ENCODE measurements at places on chromosomes 16 and 17.
A peak's percentile ranks its signal among the peaks of the same experiment; 100 is the strongest.

DNA sequence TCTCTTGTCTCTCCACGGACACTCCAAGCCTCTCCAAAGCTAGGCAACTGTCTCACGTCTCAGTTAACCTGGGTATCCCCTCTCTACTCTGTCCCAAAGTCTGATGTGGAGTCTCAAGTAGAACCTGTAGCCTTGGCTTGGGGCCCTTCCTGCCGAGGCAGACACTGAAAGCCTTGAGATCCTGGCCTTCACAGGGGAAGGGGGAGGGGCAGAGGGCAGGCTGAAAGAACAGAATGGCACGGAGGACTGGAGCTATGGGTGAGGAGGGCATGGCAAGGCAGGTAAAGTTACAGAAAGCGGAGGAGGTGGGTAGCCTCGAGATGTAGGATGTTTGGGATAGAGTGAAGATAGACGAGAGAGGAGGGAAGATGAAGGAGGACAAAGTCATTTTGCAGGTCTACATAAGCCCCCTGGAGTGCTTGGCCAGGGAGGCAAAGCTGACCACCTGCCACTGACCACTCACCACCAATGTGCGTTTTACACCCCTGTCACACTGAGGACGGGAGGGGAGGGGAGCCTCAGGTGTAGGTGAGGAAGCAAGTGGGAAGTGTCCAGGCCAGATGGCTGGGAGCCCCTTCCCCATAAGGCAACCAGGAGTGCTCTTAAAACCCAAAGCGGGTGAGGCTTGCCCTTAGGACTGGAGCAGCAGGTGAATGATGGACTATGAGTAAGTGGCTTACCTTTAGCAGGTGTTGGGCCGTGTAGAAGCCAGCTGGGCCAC, 1.3 kb downstream of the FDXR start:
- DNase-seq: no peak

DNA sequence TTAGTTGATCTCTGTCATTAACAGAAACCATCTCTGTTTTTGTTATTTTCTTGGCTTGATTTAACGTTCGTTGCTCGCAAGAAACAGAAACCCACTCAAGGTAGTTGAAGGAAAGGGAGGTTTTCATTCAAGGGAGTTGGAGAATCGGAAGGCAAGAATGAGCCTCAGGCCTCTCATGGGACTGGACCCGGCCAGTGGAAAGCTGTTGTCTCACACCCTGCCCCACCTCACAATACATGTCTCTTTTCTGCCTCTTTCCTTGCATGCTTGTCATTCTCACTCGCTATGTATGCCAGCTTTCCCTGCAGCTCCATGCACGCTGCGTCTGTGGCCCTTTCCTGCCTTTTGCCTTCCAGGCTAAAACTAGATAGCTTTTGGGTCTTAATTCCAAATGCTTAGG, 18.3 kb downstream of the DCAF7 start:
- no peak for DNase-seq

- DNase-seq: no peak
Observed at GRCh38 chr17:82154881-82155331, 56.9 kb upstream of the FASN start.

- DNase-seq: no peak
Observed at GRCh38 chr17:81018044-81018802, 16.7 kb upstream of the BAIAP2 start.

DNA sequence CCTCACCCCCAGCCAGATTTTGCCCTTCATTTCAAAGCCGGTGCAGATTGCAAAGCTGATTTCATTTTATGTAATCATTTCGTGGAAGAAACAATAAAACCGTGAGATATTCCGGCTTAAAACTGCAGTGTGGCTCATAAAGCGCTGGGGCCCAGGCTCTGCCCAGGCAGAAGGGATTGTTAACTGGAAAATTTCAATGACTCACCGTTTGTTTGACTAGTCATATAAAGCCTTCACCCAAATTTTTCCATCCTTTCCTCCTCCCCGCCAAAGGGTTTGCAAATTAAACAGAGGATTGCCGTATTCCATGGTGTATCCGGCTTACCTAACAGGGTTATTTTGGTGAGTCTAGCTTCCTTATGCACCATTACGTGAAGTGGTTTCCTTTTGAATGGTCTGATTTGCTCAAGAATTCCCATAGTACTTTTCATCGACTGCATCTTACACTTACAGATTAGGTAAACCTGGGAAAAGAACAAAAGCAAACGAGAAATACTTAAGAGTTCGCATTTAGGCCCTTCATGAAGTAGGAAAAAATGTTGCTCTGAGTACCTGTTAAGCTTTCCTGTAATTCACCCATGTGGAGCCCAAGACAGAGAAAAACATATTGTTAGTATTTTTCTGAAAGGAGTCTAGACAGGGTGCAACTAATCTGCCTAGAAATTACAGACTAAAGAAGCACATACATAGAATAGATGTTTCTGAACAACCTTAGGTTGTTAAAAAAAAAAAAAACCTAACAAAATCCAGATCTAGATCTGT, 949 bp upstream of the GSPT1 start:
- no peak for DNase-seq

GRCh38 chr16:27859020-27859419, 204.5 kb downstream of the GSG1L start:
- no peak for DNase-seq

DNA sequence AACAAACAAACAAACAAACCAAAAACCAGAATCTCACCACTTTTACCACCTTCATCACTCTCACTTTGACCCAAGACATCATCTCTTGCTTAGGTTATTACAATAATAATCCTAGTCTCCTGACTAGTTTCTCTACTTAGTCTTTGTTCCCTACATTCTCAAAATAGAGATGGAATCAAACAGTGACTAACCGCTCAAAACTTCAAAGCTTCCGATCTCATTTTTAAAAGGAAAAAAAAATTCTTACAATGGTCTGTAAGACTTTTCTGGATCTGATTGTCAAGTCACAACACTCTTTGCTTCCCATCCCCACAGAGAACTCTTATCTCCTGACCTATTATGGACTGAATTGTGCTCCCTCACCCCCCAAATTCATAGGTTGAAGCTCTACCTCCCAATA, 60.9 kb downstream of the SPAG9 start:
- no peak for DNase-seq

DNA sequence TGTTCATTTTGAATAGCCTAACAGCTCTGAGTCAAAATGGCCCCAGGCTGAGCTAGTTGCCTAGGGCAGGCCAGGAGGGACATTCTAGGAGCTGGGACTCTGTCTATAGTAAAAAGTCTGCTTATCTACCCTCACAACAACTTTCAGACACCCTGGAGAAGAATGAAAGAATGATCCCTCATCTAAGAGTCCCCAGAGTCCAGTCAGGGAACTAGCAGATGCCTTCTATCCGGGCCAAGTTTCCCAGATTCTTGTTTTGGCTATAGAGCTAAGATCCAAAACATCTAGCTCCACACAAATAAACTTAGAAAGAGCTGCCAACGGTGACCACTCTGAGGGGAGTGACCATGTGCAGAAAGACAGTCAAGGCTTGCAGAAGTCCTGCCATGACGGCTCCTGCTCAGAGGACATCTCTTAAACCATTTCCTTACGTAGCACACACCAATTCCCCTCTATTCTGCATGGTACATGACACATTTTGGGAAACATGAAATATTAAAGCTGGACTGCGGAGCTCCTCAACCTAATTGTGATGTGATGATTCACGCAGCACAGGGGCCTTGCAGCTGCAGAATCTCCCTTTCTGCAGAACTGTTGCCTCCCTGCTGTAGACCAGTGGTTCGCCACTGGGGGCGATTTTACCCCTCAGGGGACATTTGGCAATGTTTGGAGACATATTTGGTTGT, 24.2 kb downstream of the FAM20A start:
- DNase-seq: no peak

DNA sequence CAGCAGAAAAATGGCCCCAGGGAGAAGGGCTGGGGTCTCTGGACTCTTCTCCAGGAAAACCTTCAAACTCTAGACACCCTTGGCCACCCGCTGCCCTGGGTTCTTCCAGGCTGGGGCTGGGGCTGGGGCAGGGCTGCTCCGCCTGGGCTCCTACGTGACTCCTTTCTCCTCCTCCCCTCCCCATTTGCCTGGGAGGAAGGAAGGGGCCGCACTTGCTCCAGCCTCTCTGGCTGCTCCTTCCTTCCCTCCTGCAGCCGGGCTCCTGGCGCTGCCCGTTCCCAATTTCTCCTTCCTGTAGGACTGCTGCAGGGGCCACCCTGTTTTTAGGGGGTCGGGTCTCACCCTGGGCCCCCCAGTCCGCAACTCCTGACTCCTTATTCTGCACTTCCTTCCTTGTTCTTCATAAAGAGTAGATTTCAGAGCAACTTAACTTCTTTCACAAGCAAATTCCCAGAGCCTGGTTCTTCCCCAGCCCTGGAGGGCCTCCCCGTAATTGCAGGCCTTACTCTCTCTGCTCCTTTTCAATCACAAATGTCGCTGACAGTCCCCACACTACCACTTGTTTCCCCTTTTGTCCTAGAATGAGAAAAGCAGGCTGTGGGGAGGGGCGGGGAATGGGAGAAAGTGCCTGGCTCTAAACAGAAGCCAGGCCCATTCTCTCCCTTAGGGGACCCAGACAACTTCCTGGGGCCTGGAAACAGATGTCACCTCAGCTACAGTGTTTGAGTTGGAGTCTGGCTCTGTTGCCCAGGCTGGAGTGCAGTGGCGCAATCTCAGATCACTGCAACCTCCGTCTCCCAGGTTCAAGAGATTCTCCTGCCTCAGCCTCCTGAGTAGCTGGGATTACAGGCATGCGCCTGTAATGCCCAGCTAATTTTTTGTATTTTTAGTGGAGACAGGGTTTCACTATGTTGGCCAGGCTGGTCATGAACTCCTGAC, 137.8 kb downstream of the ENGASE start:
- DNase-seq: no peak

GRCh38 chr17:74474043-74474792, 7.8 kb downstream of the CD300A start:
- no peak for DNase-seq

DNA sequence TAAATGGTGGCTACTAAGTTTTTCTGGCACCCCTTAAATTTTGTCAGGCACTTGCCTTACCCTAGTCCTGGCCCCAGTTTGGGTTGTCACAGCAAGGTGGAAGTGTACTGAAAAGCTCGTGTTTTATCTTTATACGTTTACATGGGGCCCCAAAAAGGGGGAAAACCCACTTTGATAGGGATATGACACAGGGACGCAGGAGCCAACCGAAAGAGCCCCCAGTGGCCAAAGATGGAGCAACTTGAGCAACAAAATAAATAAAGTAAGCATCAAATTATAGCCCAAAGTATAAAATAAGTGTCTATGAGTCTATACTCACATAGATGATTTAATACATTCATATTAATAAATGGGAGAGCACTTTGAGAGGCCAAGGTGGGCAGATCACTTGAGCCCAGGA, 5.0 kb upstream of the CETP start:
- DNase-seq: no peak

GRCh38 chr17:68381076-68381900, 76.0 kb downstream of the WIPI1 start:
- no peak for DNase-seq

- DNase-seq: no peak
Observed at GRCh38 chr16:89561142-89561883, 831 bp downstream of the RPL13 start.

- no peak for DNase-seq
Observed at GRCh38 chr16:9344508-9344907, 253.1 kb downstream of the HAPSTR1 start.

DNA sequence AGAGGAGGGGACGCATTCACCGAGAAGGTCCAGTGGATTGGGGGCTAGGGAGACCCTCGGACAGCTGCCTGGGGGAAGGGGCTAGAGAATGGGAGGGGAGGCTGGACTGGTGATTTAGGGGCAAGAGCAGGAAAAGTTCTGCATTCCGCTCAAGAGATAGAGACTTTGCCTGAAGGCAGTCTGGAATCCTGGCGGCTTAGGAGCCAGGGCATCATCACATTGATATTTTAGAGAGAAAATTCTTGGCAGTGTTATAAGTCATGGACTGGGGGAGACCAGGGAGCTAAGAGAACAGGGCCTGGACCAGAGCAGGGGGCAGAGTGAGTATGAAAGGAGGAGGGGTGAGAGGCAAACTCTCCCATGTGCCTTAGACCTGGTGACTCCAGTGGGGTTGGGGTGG, 35.8 kb downstream of the MSI2 start:
- no peak for DNase-seq

DNA sequence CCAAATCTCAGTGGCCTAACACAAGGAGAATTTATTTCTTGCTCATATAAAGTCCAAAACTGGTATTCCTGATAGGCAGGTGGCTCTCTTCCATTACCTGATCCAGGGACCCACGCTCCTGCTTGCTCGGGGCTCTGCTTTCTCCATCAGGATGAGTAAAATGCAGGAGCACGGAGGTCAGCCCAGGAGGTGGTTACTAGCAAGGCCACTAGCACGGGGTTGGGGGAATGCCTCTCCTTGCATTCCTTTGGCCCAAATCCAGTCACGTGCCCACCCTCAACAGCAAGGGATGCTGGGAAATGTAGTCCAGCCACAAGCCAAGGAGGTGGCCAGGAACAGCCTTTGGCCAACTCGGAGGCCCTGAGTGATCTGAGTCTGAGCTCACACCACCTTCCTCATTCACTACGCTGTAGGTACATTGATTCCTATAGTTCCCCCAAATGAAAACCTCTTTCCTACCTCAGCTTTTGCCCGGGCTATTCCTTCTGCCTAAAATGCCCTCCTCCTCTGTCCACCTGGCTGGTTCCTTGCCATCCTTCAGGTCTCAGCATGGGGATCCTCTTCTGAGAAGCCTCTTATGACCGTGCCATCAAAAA, 38.3 kb upstream of the HAPSTR1 start:
- peak; percentile 30 for DNase-seq

- no peak for DNase-seq
Observed at GRCh38 chr17:37247825-37248224, 128.0 kb upstream of the C17orf78 start.

- DNase-seq: no peak
Observed at GRCh38 chr17:74455025-74455545, 11.3 kb upstream of the CD300A start.

- no peak for DNase-seq
Observed at GRCh38 chr16:63745456-63745855, 1376.4 kb downstream of the CDH11 start.

- DNase-seq: no peak
Observed at GRCh38 chr17:27321372-27321771, 27.5 kb downstream of the WSB1 start.

GRCh38 chr17:75460295-75460694, 3.9 kb downstream of the TMEM94 start:
- no peak for DNase-seq

DNA sequence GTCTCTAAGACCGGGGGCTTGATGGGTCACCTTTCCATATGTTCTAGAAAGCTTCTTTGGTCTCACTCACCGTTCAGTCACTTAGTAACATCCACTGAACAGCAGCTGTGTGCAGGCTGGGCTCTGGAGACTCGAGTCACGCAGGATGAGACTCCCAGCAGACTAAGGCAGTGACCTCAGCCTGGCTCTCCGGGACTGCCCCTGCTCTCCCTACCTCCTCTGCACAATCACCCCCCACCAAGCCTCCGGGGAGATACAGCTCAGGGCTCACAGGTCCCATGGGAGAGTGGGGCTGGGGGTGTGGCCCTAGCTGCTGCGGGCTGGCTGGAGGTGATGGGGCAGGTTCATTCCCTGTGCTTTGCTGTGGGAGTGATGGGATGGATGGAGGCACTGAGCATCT, 14.1 kb downstream of the FLYWCH2 start:
- DNase-seq: no peak

Data from amygdala (tissue), 56 donors.